Right cardiac atrium (tissue), 5 donors: ENCODE measurements at places on chromosomes 16 and 17.
A peak's percentile ranks its signal among the peaks of the same experiment; 100 is the strongest.

DNA sequence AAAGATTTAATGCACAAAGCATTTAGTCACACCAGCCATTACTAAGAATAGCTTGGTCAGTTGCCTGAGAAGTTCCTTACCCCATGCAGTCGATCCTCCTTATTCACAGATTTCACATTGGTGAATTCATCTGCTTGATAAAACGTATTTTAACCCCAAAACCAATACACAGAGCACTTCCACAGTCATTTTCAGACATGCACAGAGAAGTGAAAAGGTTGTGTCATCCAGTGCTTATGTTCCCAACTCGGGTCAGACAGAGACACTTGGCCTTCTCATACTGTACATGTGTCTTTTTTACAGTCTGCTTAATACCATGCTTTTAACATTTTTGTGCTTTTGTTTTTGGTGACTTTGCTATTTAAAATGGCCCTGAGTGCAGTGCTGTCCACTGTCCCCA lies 219.7 kb downstream of the SPECC1 start:
- no peak for DNase-seq

- no peak for DNase-seq
Measured at GRCh38 chr17:325270-326009, 27.2 kb downstream of the RPH3AL start.

DNA sequence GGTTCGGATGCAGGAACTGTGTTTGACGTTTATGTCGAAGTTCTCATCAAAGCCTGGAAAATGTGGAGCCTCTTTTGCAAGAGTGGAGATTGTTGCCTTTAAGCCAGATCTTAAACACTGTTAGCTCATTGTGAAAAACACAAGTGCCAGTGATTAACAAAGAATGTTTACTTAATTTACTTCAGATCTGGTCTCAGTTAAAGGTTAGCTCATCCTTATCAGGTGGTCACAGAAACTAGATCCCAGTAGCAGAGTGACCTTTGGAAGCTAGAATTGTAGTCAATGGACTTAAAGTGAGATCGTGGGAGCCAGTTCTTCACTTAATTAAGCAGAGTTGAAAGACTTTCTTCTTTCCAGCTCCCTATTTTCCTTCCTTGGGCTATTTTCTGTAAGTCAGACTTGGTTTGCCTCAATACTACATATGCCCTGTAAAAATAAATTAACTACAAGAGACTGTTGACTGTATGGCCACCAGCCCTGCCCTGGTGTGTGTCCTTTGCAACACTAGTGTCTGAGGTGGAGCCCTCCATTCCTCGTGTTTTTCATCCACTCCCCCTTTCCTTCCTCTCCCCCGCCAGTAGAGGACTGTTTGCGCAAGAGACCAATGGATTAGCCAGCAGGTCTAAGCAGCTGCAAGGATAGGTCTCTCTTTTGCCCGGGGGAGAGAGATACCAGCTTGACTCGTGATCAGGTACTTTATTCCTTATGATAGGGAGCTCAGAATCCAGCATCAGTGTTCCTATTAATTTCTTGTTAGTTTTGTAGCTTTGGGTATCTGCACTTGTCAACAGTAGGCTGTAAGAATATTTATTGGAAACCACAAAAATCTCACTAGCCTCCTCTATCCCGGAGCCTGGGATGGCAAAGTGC lies 20.2 kb downstream of the FBXO39 start:
- no peak for DNase-seq

DNA sequence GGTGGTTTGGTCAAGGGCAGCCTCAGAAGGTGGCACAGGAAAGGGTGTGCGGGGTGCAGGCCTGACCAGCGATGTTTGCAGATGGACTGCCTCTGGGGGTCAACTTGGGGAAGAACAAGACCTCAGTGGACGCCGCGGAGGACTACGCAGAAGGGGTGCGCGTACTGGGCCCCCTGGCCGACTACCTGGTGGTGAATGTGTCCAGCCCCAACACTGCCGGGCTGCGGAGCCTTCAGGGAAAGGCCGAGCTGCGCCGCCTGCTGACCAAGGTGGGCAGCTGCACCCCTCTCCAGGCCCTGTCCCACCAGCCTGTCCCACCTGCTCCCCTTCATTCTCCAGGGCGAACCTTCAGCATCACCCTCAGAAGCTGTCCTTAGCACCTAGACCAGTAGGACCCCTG lies 12.5 kb downstream of the DHODH start:
- DNase-seq: peak; percentile 52
